Stimulated activated CD8-positive, alpha-beta memory T cell treated with anti-CD3 and anti-CD28 coated beads, Interleukin-15, amount 100 ng/mL, for 24 hours (primary cell): ENCODE measurements at places on chromosomes 2 and 18.

GRCh38 chr18:61245276-61245675, 88.0 kb upstream of the CDH20 start:
- DNase-seq = no peak

GRCh38 chr2:26281226-26281625, 36.5 kb downstream of the HADHB start:
- no peak for DNase-seq

GRCh38 chr2:180872255-180872654, 108.2 kb upstream of the UBE2E3 start:
- DNase-seq = no peak

DNA sequence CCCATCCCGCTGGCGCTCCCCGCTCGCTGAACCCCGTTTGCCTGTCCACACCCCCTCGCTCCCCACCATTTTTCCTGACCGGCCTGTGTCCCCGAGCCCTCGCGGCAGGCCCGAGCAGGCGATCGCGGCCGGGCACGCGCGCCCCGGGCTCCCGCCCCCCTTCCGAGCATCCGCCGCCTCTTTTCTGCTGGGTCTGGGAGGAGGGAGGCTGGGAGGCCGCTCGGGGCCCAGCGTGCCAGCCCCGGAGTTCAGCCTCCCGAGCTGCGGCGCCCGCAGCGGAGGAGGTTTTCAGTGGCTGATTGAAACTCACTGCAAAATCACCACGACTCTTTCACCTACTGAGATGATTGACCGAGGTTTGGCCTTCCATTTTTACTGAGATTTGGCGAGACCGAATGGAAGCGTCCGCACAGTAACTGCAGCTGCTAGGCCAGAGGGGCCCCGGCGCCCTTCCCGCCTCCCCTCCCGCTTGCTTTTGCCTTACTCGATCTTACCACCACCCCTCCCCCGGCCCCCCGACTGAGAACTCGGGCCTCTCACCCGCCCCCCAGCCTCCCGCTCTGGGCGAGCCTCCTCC, 4.8 kb downstream of the SOX11 start:
- DNase-seq = no peak
